ENCODE measurements at places on chromosomes 4 and X. TPM values are rescaled to one million over a fixed set of nuclear protein-coding genes. Genes with fewer than 3 reads are reported as not detected.

The FAM9B gene
- 0.38 TPM for polyA plus RNA-seq

The NLRP2B gene
- 0.13 TPM for polyA plus RNA-seq

The GYG2 gene
- polyA plus RNA-seq: 47.1 TPM

The APELA gene
- polyA plus RNA-seq: 0.14 TPM

The DCTD gene
- polyA plus RNA-seq: 62.0 TPM

The RNF150 gene
- 20.4 TPM for polyA plus RNA-seq

The EIF1AX gene
- polyA plus RNA-seq: 75.6 TPM

The SLC10A3 gene
- polyA plus RNA-seq: 10.7 TPM

The CXXC4 gene
- polyA plus RNA-seq: 29.1 TPM

The LUZP4 gene
- polyA plus RNA-seq: not detected

The PFKFB1 gene
- polyA plus RNA-seq: 1.1 TPM

The GDPD2 gene
- polyA plus RNA-seq: 45.3 TPM

The SPANXN3 gene
- polyA plus RNA-seq: not detected

The DIPK2B gene
- polyA plus RNA-seq: 12.3 TPM

The HPRT1 gene
- polyA plus RNA-seq: 49.3 TPM

The DCAF4L1 gene
- polyA plus RNA-seq: 0.53 TPM

The SOD3 gene
- 2.6 TPM for polyA plus RNA-seq

The MAGEB10 gene
- polyA plus RNA-seq: not detected

The CTAG2 gene
- polyA plus RNA-seq: not detected

The FRG2 gene
- not detected for polyA plus RNA-seq

The GAGE12J gene
- polyA plus RNA-seq: not detected

The NR3C2 gene
- polyA plus RNA-seq: 9.2 TPM

The SLC9B2 gene
- polyA plus RNA-seq: 42.6 TPM

The ERCC6L gene
- polyA plus RNA-seq: 1.4 TPM

The SYTL4 gene
- polyA plus RNA-seq: 9.1 TPM

The ADH5 gene
- polyA plus RNA-seq: 132 TPM

The PCSK1N gene
- polyA plus RNA-seq: 481 TPM

The KDR gene
- 29.1 TPM for polyA plus RNA-seq

The UGT2A3 gene
- 0.21 TPM for polyA plus RNA-seq

The CT45A7 gene
- 0.33 TPM for polyA plus RNA-seq

The EDA gene
- 7.2 TPM for polyA plus RNA-seq

The ANK2 gene
- polyA plus RNA-seq: 283 TPM

The DCX gene
- polyA plus RNA-seq: 129 TPM

The NALF2 gene
- 8.9 TPM for polyA plus RNA-seq

The ATP10D gene
- polyA plus RNA-seq: 13.3 TPM

The ARSJ gene
- polyA plus RNA-seq: 0.87 TPM

The SERPINA7 gene
- polyA plus RNA-seq: not detected

The RELL1 gene
- 14.9 TPM for polyA plus RNA-seq

The NAA11 gene
- not detected for polyA plus RNA-seq

The H2BW2 gene
- polyA plus RNA-seq: 1.3 TPM

The RBMXL3 gene
- polyA plus RNA-seq: not detected

The FATE1 gene
- polyA plus RNA-seq: 0.15 TPM

The NSG1 gene
- polyA plus RNA-seq: 326 TPM

The GAGE2A gene
- polyA plus RNA-seq: not detected

The HOPX gene
- polyA plus RNA-seq: 326 TPM

The MAGEA4 gene
- polyA plus RNA-seq: not detected

The MBTPS2 gene
- 27.5 TPM for polyA plus RNA-seq

The RASSF6 gene
- 0.30 TPM for polyA plus RNA-seq

The MAPK10 gene
- polyA plus RNA-seq: 113 TPM

Measured in spinal cord (tissue), 10 donors.